ENCODE measurements at places on chromosomes 12 and 14.

- no peak for DNase-seq
Measured at GRCh38 chr12:52209321-52209720, 17.5 kb upstream of the KRT80 start.

- no peak for DNase-seq
Measured at GRCh38 chr12:29780084-29780483, 3.7 kb downstream of the TMTC1 start.

DNA sequence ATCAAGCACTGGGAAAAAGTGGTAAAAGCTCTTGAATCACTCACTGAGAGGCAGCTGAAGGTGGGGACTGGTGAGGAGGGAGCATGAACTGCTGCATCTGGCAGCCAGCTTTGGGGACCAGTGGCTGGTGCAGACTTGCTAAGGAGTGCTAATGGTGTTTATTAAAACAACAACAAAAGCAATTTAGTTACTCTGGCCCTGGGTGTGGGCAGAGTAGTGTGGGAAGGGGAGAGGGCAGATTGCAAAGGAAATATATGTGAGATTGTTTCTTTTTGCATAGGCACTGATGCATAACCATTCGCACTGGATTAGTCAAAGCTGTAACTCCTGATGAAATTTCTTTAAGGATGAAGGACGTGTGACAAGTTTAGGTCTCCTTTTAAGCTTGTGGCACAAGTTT lies 8.1 kb downstream of the TXNRD1 start:
- DNase-seq: no peak

- no peak for DNase-seq
Measured at GRCh38 chr12:73951956-73952703, 585.5 kb upstream of the ATXN7L3B start.

GRCh38 chr12:54372113-54372806 lies 8.0 kb upstream of the GPR84 start:
- no peak for DNase-seq

GRCh38 chr14:89571491-89571890 lies 154.5 kb upstream of the FOXN3 start:
- no peak for DNase-seq

DNA sequence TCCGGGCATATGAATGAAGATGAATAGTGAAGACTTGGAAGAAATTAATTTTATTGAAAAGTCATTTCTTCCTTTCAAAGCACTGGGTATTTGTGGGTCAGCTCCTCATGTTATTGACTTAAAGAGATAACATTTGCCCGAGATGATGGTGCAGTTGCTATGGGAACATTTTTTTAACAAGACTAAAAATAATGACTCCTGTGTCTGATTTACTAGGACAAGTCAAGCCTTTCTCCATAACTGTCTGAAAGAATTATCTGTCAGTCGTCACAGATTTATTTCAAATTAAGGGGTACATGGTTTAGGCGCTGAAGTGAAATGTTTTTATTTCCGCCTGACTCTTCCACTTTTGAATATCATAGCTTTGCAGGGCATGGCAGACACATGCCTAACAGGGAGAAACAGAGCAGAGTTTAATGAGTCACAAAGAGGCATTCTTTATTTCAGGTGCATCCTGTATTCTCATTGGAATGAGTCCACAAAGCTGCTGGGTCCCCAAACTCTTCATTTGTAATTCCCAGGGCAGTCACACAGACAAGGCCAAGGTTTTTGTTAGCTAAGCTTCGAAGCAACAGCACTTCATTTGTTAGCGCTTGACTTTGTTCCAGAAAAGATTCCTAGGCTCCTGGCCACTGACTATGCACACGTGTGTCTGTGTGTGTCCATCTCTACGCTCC lies 4.3 kb upstream of the GPHB5 start:
- DNase-seq: no peak

DNA sequence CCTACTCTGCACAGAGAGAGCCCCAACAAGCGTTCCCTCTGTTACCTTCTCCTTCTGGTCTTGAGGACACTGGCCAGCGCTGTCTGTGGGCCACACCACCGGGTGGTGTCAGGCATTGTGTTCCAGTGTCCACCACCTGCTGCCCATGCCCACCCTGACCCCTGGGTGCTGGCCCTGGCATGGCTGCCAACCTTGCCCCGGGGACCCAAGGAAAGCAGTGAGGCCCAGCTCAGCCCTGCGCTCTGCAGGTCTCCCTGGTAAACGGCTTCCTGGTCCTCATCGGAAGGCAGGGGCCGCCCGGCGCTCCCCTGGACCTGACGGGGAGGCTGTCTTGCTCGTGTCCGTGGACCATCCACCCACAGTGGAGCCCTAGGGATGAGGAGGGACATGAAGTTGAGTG lies 21.8 kb upstream of the MEG3 start:
- DNase-seq: no peak

- DNase-seq: no peak
Measured at GRCh38 chr14:71362282-71362681, 455.0 kb downstream of the PCNX1 start.

GRCh38 chr12:47107446-47107845 lies 27.7 kb upstream of the AMIGO2 start:
- no peak for DNase-seq

DNA sequence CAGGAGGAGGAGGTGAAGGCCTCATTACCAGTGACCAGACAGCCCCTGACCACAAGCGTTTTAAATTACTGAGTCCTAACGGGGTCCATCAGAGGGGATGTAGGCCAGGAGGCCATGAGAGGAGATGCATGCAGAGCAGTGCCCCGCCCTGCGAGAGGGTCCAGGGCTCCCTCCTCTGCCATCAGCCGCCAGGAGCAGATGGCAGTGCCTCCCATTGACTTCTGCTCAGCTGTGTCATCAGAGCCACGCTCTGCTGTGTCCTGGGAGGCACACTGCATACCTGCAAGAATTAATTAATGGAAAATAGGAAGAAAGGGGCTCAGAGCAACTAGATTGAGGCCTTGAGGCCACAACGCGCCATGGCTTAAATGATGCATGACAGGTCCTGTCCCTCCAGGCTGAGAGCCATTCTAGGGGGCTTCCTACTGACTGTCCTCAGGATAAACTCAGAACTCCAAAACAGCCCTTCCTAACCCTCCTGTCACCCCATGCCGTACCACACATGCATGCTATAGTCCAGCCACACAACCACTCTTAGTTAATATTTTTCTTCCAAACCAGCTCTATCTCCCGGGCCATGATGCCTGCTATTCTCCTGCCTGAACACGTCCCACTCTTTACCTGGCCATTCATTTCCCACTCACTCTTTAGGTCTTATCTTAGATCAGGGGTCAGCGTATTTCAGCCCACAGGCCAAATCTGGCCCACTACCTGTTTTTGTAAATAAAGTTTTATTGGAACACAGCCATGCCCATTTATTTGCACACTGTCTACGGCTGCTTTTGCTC lies 235.8 kb downstream of the KSR2 start:
- no peak for DNase-seq

GRCh38 chr12:39588348-39588747 lies 31.3 kb downstream of the ABCD2 start:
- DNase-seq: no peak

GRCh38 chr14:20343862-20344220 lies 406 bp downstream of the PARP2 start:
- no peak for DNase-seq

GRCh38 chr14:94775871-94776210 lies 5.9 kb upstream of the GSC start:
- no peak for DNase-seq

GRCh38 chr14:77000340-77001270 lies 27.9 kb downstream of the IRF2BPL start:
- peak; percentile 62 for DNase-seq

DNA sequence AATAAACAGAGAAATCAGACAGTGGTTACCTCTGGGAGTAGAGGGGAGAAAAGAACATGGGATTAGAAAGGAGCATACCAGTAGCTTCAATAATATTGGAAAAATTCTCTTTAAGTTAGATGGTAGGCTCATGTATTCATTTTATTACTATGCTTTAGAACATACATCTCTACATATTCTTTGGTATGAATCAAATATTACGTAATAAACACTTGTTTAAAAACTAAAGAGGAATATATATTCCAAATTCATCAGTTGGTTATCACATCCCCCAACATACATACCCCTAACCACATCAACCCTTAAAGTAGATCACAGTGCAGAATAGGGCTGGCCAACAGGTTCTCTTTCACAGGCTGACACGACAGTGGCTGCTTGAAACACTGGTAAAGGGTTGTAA lies 5.6 kb downstream of the RPAP3 start:
- no peak for DNase-seq

DNA sequence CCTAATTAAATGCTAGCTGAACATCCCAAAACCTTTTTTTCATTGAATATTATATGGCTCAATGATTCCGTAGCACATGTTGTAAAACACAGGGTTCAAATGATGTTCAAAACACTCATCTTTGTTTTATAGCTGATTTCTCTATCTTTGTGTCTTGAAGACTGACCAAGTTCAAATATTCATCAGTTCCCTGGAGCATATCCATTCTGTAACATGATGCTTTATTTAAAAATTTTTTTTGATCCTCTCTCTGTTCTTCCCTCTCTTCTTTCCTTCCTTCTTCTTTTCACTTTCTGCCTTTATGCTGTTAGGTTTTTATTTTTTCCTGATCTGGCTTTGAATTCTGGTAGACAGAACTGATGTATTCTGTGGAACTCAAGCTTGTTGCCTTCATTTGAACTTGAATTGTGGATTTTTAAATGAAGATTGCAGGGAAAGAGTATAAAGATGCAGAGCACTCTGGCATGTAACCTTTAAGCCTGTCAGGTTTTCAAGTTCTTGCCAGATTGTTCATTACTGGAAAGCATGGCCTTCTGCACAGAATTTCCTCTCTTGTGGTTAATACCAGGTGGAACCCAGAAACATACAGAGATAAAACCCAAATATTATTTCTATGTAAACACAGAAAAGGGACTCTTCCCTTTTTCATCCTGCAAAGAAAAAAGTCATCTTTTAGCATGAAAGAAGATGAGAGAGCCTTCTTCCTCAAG lies 39.5 kb downstream of the PROX2 start:
- DNase-seq: peak; percentile 27

- DNase-seq: peak; percentile 21
Measured at GRCh38 chr14:50397390-50398188, 908 bp upstream of the CDKL1 start.

- DNase-seq: no peak
Measured at GRCh38 chr14:85895603-85896002, 365.7 kb downstream of the FLRT2 start.

GRCh38 chr12:102503831-102504230 lies 23.5 kb upstream of the IGF1 start:
- no peak for DNase-seq

- no peak for DNase-seq
Measured at GRCh38 chr14:68543516-68543915, 249.4 kb downstream of the ZFP36L1 start.

DNA sequence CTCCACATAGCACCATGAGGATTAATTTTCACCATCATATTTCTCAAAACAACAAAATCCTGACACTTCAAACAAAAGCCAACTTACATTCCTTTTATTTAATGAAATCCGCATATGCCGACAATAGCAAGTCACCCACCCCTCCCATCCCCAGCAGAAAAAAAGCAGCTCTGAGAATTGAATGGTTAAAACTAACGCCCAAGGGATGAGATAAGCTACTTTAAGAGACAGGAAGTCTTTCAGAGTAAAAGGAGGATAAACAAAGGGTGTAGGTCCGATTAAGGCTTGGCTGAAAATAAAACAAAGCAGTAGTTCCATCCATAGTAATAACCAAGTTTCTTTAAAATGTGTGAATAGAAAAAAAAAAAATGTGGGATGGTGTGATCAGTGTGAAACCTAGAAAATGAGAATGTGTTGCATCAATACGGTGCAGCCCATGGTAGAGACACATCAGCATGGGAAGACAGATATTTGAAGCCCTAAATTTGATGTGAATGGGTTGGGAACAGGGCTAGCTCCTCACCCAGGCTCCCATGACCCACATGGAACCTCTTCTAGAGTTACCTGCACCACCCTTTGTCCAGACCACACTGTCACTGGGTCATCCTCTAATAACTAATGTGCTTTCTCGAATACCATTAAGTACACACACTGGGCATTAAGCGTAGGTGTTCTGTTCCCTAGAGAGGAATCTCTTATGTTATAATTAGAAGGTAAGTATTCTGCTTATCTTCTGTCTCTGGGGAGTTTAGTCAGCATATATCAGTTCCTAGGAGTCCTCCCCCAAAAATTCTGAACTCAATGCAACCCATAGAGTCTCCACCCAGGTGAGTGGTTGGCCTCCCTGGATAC lies 31.7 kb downstream of the RTRAF start:
- DNase-seq: no peak

DNA sequence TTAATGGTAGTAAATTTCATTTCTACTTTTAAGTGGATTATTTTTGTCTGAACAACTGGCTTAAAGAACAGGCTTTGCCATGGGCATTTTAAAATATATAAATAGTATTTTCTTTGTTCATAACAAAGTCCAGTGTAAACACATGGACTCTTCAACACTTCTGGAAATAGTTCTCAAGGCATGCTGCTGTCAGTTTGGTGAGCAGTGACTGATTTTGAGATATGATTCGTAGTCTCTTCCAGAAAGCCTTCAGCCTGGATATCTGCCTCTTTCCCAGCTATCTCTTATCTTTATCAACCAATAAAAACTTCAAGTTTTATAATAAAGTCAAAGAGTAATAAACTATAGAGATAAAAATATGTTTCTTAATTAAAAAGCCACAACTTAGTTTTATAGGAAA lies 110.7 kb downstream of the NAV3 start:
- no peak for DNase-seq

DNA sequence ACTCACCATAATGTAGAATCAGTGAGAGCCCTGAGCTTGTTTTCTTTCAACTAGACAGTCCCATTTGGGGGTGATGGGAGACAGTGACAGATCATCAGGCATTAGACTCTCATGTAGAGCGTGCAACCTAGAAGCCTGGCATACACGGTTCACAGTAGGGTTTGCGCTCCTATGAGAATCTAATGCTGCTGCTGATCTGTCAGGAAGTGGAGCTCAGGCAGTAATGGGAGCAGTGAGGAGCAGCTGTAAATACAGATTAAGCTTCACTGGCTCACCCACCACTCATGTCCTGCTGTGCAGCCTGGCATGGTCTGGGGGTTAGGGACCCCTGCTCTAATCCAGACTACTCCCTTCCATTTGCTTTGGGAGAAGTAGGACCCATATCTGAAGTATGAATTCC lies 55.6 kb downstream of the FNTB start:
- DNase-seq: no peak

- DNase-seq: no peak
Measured at GRCh38 chr14:90402016-90402415, 5.2 kb downstream of the CALM1 start.

DNA sequence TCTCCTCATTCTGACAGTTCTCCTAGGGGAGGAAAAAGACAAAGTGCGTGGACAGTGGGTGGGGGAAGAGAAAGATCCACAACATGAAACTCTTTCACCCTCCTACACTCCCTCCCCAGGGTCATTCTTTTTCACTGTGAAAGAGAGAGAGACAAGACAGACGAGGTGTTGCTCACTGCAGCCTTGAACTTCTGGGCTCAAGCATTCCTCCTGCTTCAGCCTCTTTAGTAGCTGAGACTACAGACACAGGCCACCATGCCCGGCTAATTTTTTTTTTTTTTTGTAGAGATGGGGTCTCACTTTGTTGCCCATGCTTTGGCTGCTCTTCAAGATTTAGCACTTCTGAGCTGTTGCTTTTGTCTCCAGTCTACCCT lies 2.7 kb downstream of the GPX2 start:
- no peak for DNase-seq

GRCh38 chr12:119956047-119956446 lies 33.0 kb upstream of the BICDL1 start:
- DNase-seq: no peak

GRCh38 chr12:116455540-116456329 lies 103.4 kb upstream of the MAP1LC3B2 start:
- DNase-seq: peak; percentile 97
